DMS153 (cell line): ENCODE measurements at places on chromosomes 5 and 9.

GRCh38 chr5:170756691-170757090 is 26.8 kb upstream of the GABRP start:
- DNase-seq: no peak

- DNase-seq: peak; percentile 96
Observed at GRCh38 chr9:68970151-68970550, 43.8 kb downstream of the PRKACG start.

DNA sequence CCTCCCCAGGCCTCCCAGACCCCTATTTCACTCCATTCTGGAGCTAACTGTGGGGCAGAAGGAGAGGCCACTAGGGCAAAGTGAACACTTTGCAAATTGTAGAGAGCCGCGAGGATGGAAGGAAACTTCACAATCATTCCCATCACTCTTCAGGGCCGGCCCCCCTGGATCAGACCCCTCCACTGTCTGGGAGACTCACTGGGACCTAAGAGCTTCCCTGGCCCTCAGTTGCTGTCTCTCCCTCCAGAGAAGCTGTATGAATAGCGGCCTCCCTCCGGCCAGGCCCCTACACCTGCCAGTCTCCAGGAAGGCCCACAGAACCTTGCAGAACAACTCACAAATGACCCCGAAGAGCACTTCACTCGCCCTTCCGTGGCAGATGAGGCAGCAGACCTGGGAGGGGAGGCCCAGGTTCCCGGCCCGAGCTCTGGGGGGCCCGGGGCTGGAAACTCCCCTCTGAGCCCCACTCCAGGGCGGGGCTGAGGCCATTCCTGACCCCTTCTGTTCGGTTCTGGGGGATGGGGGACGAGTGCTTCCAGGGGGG is 141.9 kb upstream of the IER5L start:
- DNase-seq: no peak

DNA sequence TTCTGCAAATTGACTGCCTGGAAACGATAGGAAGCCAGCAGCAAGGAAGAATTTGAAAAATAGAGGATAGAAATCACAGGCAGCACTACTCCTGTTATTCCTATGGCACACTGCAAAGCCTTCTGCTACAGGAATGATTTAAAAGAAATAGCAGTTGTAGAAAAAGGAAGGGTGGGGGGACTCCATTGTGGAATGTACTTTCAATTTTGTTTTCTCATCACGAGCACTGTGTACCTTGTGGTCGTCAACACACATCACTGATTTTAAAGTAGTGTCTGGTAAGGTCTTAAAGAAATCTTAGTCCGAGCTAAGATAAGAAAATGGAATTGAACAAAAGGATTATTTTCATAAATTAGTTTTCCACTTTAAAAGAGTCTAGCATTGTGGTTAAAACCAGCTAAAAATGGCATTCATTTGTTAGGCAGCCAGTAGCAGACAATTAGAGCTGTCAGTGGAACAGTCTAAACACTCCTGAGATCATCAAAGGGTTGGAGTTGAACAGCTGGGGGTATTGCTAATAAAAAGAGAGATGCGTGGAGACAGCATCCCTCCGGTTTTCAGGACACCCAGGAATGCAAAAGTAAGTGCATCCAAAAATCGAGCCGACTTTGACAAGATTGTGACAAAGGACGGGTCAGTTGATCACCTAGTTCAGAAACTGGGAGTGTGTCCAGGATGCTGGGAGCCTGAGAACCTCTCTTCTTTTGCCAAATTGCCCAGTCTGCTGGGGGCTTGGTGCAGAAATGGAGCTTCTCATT is 97.8 kb upstream of the WWC1 start:
- no peak for DNase-seq

- DNase-seq: peak; percentile 48
Observed at GRCh38 chr5:21802869-21803490, 1050.2 kb downstream of the CDH12 start.

GRCh38 chr5:99721506-99721905 is 792.7 kb upstream of the CHD1 start:
- no peak for DNase-seq

GRCh38 chr9:91578911-91579310 is 155.3 kb upstream of the NFIL3 start:
- no peak for DNase-seq

DNA sequence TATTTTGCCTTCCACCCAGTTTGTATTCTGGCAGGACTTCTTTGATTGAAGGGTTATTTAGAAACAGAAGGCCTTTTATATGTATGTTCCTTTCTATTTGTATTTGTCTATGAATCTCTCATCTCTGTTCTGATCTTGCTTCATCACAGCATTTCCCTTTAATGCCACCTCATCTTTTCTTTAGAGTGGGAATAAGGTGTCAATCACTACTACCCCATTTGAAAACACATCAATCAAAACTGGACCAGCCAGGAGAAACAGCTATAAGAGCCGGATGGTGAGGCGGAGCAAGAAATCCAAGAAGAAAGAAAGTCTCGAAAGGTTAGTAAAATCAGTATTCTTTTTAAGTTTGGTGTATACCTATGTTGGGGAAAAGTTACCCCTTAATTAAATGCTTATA is 36.3 kb downstream of the CD180 start:
- no peak for DNase-seq

DNA sequence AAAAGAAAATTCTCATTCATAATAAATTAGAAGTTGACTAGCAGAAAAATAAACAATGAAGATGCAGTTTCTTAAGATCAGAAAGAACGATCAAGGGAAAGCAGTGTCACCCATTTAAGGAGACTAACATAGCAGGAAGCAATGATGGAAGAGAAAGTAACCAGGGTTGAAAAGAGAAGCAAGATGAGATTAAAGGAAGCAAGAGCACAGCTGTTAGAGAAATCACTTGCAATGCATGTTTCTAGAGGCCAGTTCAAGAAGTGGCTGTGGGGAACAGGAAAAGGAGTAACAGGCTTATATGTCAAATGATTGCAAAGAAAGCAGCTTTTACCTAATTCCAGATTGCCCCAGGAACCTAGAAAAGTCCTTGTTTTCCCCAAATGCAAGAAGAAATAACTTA is 46.8 kb upstream of the SLC1A1 start:
- no peak for DNase-seq

GRCh38 chr5:142107036-142107735 is 1.4 kb upstream of the NDFIP1 start:
- no peak for DNase-seq

DNA sequence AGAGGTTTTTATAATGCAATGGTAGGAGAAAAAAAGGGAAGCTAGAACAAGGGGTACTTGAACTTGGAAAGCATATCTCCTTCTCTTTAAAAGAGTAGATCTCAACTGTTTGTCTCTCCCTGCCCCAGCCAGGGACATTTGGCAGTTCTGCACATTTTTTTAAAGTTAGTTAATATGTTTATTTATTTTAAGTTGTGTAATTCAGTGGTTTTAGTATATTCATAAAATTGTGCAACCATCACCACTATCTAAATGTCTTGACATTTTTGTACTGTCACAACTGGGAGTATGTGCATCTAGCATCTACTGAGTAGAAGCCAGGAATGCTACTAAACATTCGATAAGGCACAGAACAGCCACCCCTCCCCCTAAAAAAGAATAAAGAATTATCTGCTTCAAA is 103.5 kb upstream of the DPYSL3 start:
- no peak for DNase-seq

GRCh38 chr9:115649991-115650472 is 503.6 kb upstream of the PAPPA start:
- no peak for DNase-seq

GRCh38 chr5:159552751-159553150 is 222.5 kb upstream of the IL12B start:
- no peak for DNase-seq

- DNase-seq: no peak
Observed at GRCh38 chr5:175328687-175329086, 115.3 kb downstream of the DRD1 start.

DNA sequence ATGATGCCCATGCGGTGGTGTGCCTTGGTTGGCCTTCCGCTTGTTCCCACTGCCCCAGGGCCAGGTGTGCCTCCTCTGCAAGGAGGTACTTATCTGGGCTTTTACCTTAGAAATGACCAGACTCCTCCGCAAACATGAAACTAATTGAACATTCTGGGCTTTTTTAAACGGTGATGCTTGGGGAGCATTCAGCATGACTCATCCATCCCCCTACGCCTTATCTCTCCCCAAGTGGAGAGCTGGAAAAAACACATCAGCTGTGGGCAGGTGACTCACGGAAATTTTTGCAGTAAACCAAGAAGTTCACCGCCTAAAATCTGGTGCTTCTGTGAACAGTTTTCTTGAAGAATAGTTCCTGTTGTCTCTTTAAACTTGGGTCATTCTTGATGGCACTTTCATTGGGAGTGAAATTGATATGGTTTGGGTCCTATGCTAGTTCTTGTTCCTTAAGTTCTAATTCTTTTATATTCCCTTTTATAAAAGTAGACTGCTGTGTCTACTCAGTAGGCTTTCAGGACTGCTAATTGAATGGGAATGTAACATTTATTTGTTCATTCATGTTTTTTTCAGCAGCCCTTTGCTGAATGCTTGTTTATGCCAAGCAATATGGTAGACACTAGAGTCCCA is 39.6 kb downstream of the SFXN1 start:
- no peak for DNase-seq

DNA sequence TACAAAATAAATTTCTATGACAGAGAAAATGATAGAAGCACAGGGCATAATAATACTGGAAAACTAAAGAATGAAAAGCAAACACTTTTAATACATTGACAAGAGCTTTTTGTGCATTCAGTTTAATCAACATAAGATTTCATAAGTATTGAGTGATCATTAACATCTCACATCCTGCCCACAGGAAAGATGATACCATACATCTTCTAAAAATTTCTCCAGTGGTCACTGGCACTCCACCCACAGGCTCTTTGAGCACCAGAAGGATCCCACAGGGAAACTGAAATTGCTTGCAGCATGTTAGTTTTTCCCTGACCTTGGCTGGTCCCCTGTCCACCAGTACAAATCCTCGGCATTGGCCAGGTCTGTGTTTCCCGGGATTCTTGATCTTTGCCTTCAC is 186.0 kb downstream of the CEMIP2 start:
- DNase-seq: no peak

DNA sequence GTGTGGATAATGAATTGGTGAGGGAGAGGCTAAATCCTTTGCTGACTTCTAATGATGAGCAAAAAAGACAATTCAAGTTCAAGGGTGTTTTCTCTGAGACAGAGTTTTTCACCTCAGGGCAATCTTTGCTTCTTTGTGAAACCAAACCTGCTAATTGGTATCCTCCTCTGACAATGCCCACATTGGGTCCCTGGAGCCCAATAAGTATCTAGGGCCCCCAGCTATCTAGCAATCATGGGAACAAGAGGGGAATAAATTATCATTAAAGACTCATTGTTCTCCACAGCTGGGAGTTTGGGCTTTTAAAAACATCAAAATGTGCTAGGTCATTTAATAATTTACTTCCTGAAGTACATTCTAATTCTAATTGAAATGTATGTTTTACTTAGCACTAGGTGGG is 227.3 kb downstream of the TMEM167A start:
- DNase-seq: no peak
